ENCODE measurements at places on chromosomes 16 and 17.

DNA sequence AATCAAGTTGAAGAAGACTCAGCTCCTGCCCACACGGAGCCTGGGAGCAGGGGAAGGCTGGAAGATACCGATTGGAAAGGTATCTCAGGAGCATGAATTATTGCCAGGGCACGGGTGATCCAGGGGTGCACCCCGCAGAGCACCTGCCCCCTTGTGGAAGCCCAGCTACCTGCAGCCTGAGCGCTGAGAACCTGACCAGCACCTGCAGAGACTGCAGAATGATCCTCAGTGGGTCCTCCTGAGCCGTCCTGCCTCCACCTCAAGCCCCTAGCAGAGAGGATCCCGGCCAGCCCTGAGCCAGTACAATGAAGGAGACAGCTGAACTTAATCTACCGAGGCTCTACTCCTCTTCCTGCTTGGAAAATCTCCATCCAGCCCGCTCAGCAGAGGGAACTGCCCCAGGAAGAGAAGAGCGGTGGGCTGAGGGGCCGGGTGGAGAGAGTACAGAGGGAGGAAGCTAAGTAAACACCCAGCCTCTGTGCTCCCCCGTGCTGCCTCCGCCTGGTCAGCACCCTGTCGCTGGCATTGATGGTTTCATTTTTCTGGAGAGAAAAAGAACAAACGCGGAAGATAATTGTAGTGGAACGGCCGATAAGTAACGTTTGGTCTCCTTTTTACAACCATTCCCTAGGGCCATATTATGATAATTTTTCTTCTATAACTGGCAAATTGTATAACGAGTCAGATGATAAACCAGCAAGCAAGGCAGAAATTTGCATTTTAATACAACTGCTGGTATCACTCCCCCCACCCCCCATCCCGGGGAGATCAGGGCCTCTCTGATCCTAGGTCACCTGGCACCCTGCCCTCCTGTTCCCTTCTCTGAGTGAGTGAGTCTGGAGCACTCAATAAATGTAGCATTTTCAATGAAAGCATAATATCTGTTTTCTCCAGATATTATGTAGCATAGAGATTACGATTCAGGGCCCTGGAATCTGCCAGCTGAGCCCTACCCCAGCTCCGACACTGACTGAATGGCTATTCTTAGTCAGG, 204.5 kb upstream of the RPL38 start:
- no peak for DNase-seq

- no peak for DNase-seq
Observed at GRCh38 chr17:61970030-61970429, 42.2 kb upstream of the INTS2 start.

GRCh38 chr16:11175787-11176341, 80.1 kb downstream of the SOCS1 start:
- no peak for DNase-seq

- no peak for DNase-seq
Observed at GRCh38 chr16:1152123-1152638, 725 bp upstream of the CACNA1H start.

DNA sequence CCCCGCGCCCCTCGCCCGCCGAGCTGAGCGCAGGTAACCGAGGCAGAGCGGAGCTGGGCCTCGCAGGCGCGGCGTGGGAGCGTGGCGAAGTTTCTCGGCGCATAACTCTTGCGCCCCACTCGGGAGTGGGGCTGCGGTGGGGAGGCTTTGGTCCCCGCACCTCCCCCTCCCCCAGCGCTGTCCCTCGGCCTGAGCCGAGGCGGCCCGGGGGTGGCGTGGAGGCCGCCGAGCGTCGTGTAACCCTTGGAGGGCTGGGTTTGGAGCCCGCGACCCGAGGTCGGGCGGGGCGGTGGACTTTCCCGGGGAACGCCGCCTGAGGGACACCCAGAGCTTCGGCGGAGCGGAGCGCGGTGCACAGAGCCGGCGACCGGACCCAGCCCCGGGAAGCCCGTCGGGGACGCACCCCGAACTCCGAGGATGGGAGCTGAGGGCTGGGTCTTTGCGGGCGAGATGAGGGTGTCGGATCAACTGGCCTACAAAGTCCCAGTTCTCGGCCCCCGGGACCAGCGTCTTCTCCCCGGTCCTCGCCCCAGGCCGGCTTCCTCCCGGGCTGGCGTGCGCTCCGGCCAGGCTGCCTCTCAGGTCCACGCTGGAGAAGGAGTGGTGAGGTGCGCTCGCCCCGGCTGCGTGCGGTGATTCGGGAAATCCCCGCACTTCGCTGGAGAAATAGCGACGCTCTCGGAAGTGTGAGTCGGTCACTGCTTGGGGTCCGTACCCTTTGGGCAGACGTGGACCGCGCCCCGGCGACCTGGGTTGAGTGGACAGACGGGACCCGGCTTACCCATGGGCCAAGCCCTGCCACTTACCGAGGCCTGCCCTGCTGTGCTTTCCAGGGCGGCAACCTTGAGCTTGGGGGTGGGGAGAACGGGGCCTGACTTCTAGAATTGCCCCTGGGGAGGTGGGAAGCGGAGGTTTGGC, 168.4 kb downstream of the RAB11FIP4 start:
- DNase-seq: no peak

DNA sequence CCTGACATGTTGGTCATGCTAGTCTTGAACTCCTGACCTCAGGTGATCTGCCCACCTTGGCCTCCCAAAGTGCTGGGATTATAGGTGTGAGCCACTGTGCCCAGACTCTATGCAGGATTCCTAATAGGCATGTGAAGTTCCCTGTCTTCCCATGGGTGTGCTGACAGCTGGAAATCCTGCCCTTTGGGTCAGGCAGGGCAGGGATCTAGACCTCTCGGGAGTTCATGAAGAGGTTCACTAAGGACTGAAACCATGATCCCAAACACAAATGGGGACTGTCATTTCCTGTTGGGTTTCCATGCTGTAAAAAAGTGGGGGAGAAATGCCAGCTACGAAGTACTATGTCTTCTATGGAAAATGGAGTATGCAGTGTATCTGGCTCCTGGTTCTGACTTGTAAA, 52.1 kb downstream of the HIC1 start:
- no peak for DNase-seq

DNA sequence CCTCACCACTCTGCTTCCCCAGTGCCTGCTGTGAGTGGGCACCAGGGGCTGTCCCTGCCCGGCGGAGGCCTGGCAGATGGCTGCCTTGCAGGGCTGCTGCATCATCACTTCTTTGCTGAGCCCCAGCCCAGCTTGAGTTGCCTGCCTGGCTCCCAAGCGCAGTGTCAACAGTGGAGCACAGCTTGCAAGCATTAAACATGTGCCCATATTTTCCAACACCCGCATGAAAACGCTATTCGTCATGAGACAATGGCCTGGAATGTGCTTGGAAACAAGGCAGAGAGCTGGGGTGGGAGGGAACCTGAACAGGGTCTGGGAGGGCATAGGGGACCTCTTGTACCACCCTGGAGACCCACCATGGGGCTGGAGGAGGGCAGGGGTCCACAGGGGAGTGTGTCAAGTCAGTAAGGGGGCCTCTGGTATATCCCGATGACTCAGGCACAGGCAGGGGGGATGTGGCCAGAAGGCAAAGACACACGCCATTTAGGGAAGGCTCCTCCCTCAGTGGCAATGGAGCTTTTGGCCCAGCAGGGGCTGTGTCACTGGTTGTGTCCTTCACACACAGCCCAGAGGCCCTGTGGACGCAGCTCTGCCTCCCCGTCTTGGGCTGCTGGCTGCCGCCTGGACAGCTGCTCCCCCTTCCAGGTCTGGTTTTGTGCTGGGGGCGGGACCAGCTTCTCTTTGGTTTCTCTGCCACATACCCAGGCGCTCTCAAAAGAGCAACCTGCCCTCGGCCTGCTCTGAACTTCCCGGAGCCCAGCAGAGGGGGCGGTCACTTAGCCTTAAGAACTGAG, 17.4 kb upstream of the MTSS2 start:
- no peak for DNase-seq

GRCh38 chr17:6374271-6374691, 60.6 kb downstream of the AIPL1 start:
- DNase-seq: no peak

- DNase-seq: no peak
Observed at GRCh38 chr17:19295473-19296135, 58.4 kb downstream of the EPN2 start.

All from NCI-H2029 treated with DMSO at 0.1 percent for 48 hours (cell line).